ENCODE measurements at places on chromosomes 3 and 15.

- DNase-seq, result no peak
Observed at GRCh38 chr3:190338717-190339116, 16.5 kb upstream of the CLDN1 start.

DNA sequence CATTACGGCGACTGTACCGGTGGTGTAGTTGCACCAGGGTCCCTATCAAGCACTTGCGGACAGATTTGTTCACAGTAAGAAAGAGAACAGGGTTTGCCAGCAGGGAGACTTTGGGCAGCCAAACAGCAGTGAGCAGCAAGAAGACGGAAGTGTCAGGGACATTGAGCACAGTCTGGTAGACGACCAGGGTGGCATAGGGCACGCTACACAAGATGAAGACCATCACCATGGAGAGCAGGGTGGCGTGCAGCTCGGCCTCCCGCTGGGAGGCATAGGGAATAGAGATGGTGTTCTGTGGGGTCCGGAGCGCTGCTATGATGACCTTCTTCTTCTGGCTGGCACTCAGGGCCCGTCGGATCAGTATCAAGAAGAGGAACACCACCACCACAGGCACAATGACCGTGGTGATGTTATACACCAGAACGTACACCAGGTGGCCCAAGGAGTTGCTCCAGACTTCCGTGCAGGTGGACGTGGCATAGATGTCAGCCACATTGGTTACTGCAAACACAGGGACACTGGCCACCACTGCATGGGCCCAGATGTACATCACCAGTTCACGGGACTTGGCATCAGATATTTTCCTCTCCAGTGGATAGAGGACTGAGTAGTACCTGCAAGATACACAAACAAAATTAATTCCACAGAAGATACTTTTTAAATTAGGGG is 19.1 kb upstream of the FSIP1 start:
- DNase-seq, result no peak

GRCh38 chr15:96774216-96774615 is 443.7 kb downstream of the NR2F2 start:
- DNase-seq, result no peak

- DNase-seq, result no peak
Observed at GRCh38 chr3:61665987-61666386, 104.6 kb downstream of the PTPRG start.

DNA sequence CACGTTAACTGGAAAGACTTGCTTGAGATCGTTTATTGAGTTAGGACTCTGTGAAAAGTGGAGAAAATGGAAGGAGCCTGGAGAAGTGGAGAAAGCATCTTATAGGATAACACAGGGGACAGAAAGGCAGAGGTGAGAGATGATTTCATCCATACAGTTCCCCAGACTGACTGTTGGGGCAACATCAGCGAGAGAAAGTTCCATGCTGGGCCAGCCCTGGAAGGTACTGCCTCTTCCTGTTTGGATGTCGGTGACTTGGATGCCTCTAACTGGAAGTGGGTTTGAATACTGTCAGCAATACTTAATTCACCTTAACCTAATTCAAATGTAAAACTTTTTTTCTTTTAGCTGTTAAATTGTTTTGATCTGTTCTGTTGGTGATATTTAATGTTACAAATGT is 32.3 kb downstream of the ATP13A5 start:
- DNase-seq, result no peak

GRCh38 chr15:83653288-83653638 is 660 bp upstream of the ADAMTSL3 start:
- no peak for DNase-seq

- peak; percentile 13 for DNase-seq
Observed at GRCh38 chr15:51750792-51751696, at the start of gene TMOD2. Gene TMOD2, plus strand, starts transcription at chr15:51751597. Its CDS starts 14,845 bp downstream, at chr15:51766442.

DNA sequence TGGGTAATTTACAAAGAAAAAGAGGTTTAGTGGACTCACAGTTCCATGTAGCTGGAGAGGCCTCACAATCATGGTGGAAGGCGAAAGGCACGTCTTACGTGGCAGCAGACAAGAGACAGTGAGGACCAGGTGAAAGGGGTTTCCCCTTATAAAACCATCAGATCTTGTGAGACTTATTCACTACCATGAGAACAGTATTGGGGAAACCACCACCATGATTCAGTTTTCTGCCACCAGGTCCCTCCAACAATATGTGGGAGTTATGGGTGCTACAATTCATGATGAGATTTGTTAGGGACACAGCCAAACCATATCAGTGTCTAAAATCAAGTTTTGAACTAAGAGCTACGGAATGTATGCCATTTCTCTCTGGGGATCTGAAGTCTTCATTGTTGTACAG is 354.8 kb upstream of the C2CD4B start:
- no peak for DNase-seq

GRCh38 chr3:150760431-150761200 is 2.4 kb downstream of the SIAH2 start:
- DNase-seq, result no peak

DNA sequence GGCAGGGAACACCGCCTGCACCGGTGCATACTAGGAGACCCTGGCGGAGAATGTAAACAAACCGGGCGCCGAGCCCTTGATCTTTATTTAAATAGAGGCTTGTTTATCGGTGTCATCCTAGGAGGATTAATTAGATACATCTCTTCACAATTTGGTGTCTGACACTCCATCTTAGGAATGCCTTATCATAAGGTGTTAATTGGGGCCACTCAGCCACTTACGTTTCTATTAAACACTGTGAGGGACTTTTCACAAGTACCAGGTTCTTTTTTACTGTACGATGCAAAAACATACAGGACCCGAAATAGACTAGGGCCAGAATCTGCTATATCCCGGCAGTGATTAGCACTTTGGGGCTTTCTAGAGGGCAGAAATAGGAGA is 8.0 kb downstream of the EOMES start:
- DNase-seq, result no peak

GRCh38 chr15:52765785-52766184 is 24.4 kb downstream of the ONECUT1 start:
- no peak for DNase-seq

GRCh38 chr15:70593795-70594194 is 169.6 kb downstream of the UACA start:
- no peak for DNase-seq

DNA sequence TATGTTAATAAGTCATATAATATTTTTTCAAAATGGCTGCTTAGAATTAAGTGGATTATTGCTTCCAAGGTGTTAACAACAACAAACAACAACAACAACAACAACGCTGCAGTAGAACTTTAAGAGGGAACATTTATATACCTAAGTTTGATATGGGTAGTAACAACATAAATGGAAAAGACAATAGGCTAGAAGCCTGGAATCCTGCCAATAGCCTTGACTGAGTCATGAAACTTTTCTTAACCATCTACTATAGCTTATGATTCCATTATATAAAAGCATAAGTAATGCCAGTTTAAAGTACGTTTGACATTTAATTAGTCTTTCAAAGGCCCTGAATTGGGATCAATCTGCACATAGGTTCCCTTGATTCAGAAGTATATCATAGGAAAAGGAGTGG is 31.2 kb downstream of the SATB1 start:
- no peak for DNase-seq

GRCh38 chr15:37252530-37252929 is 152.2 kb upstream of the MEIS2 start:
- no peak for DNase-seq

- DNase-seq, result no peak
Observed at GRCh38 chr3:149497966-149498670, 23.6 kb downstream of the TM4SF4 start.

DNA sequence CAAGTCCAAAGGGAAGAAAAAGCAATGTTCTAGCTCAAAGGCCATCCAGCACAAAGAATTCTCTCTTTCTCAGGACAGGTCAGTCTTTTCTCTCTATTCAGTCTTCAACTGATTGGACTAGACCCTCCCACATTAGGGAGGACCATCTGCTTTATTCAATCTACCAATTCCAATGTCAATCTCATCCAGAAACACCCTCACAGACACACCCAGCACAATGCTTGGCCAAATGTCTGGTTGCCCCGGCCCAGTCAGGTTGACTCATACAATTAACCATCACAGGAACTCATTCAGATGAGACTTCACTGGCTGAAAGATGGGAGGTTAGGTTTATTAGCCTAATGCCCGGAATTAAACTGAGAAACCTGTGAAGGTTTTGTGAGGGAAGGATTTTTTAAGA is 32.4 kb downstream of the ACAN start:
- no peak for DNase-seq

- no peak for DNase-seq
Observed at GRCh38 chr3:11944052-11944673, 60.0 kb upstream of the SYN2 start.

- DNase-seq, result no peak
Observed at GRCh38 chr3:168620854-168621253, 525.1 kb upstream of the GOLIM4 start.

Data from stimulated activated CD8-positive, alpha-beta memory T cell treated with anti-CD3 and anti-CD28 coated beads, Interleukin-4, amount 100 ng/mL, for 1 hour (primary cell).